ENCODE measurements at places on chromosomes 2 and 18.

DNA sequence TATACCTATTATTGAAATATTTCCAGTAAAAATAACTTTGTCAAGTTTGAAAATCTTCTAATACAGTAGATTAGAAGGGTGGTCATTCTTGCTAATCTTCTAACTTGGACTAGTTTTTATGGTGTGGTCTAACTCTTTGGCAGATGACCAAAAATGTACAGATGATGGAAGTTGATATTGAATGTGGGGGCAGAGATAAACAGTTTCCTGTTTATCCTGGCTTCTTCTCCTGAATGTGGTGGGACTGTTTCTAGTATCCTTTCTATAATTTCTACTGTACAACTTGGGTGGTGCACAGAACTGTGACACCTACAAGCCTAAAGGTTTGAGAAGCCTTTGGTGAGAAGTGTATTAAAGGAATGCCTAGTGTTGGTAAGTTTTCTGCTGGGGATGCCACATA is 178.7 kb downstream of the PDE11A start:
- no peak for DNase-seq

GRCh38 chr18:55489034-55489986 is 98.7 kb downstream of the TCF4 start:
- DNase-seq: no peak

GRCh38 chr2:227006189-227006897 is 157.7 kb downstream of the COL4A4 start:
- DNase-seq: no peak

DNA sequence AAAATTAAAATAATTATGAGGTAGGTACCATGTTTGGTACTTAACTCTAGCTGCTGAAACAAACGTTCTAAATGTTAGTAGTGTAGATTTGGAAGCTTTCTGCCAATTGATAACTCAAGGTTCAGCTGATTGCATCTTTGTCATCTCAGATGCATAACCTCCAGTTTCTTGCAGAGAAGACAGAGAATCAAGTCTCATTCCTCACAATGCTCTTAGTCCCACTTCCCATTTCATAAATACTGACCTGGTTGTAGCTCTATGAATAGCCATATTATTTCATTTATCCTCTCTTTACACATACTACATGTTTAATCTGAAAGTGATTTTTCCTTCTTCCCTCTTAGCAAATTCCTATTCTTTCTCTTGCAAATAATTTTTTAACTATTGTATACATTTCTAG is 178.5 kb upstream of the SETBP1 start:
- DNase-seq: no peak

DNA sequence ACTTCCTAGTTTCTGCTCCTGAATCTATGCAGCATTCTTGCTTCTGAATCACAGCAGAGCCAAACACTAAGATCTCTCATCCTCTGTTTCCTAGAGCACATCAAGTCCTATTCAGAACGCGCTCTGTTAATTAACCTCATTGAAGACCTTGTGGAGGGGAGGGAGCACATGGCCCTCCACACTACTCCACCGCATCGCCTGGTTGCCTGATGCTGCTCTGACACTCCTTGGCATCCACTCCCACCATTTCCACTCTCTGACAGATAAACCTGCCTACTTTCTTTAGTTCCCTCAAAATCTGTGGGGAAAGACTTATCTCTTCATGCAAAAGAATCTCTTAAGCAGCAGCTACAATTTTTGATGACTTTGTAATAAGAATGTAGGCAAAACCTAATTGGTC is 802.3 kb upstream of the GYPC start:
- DNase-seq: no peak

DNA sequence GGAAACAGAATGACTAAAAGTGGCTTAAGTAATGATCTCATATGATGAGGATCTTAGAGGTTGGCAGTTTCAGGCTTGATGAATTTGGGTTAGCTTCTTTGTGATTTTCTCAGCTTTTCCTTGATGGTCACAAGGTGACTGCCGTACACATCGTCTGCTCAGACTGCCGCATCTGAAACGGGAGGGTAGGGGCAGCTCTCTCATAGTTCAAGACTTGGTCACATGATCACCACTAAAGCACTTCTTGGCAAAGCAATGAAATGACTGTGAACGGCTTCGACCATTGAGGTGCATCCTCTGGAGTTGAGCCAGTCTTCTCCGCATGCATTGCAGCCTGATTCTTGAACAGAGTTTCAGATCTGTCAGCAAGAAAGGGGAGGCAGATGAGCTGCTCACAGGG is 43.8 kb downstream of the LPIN1 start:
- DNase-seq: no peak

DNA sequence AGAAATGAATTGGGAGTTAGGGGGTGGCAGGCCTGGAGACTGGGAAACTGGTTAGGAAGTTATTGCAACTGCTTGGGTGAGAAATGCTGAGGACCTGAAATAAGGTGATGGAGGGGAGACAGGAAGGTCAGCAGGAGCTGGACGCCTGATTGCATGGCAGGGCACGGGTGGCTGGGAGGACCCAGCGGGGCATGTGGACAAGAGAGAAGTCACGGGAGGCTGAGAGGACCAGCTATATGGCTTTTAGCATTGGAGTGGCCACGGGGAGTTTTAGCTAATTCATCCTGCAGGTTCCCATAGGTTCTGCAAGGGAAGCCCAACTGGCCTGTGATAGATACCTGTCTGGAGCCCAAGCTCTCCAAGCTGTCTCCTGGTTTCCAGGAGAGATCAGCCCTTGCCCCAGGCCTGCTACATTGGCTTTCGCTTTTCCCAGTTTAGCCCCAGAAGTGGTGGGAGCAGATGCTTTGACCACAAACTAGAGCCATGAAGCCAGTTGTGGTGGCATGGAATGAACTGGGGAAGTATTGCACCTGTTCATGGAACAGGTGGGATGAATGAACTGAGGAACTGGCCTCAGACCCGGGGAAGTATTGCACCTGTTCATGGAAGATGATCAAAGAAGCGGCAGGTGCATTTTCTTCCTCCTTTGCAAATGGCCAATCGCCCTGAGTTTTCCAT is 93.6 kb upstream of the TAF1B start:
- DNase-seq: no peak

GRCh38 chr2:46309052-46309953 is 12.1 kb downstream of the EPAS1 start:
- DNase-seq: no peak

GRCh38 chr2:85106489-85107180 is 26.6 kb upstream of the TCF7L1 start:
- no peak for DNase-seq

DNA sequence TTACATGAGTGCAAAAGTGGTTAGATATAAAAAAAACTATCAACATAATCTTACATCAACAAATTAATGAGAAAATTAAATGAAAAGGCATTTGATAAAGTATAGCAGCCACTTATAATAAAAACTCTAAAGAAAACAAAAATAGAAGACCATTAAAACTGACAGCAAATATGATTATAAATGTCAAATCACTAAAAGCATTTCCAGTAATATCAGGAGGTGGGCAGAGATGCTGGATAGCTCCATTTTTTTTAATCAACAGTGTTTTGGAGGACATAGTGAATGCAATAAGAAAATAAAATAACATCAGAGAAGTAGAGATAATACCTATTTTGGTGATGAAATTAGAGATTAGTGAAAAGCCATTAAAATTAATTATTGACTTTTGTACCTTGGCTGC is 173.4 kb downstream of the LRRTM4 start:
- DNase-seq: no peak
